ENCODE measurements at places on chromosomes 7 and 10. TPM values are rescaled to one million over a fixed set of nuclear protein-coding genes. Genes with fewer than 3 reads are reported as not detected.

GRCh38 chr10:79246606-79247275 is 100.5 kb upstream of the PPIF start:
- no peak for DNase-seq

GRCh38 chr10:102775935-102776669 is 32.4 kb downstream of the WBP1L start:
- no peak for DNase-seq

DNA sequence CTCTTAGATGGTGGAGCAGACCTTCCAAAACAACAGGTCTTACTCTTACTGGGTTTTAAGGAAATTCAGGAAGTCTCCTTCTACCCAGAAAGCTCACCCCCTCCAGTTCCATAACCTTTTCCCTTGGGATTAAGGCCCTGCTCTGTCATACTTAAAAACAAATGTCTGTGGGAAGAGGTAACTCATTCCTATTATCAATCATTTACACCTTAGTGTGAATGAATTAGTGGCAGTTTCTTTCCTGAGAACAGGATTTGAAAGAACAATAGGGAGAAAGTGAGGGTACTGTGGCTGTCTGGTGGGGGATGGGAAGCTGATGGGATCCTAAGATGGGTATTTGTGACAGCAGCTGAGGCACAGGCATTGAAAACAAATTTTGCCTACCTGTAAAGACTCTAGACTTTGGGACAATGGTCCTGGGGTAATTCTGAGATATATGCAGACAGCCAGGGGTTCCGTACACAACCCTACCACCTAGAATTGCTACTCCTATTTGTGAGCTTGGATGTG is 22.2 kb upstream of the PDLIM1 start:
- no peak for DNase-seq

GIMAP1 gene
- 2.3 TPM for total RNA-seq

- DNase-seq: no peak
Observed at GRCh38 chr7:44449584-44449928, 40.9 kb downstream of the NUDCD3 start.

PLPP4 gene
- 0.75 TPM for total RNA-seq

NPSR1 gene
- not detected for total RNA-seq

MGAM2 gene
- total RNA-seq: 0.59 TPM

- DNase-seq: no peak
Observed at GRCh38 chr7:155327590-155328320, 30.1 kb downstream of the INSIG1 start.

- DNase-seq: no peak
Observed at GRCh38 chr10:76632767-76633051, 1004.9 kb downstream of the KCNMA1 start.

DNA sequence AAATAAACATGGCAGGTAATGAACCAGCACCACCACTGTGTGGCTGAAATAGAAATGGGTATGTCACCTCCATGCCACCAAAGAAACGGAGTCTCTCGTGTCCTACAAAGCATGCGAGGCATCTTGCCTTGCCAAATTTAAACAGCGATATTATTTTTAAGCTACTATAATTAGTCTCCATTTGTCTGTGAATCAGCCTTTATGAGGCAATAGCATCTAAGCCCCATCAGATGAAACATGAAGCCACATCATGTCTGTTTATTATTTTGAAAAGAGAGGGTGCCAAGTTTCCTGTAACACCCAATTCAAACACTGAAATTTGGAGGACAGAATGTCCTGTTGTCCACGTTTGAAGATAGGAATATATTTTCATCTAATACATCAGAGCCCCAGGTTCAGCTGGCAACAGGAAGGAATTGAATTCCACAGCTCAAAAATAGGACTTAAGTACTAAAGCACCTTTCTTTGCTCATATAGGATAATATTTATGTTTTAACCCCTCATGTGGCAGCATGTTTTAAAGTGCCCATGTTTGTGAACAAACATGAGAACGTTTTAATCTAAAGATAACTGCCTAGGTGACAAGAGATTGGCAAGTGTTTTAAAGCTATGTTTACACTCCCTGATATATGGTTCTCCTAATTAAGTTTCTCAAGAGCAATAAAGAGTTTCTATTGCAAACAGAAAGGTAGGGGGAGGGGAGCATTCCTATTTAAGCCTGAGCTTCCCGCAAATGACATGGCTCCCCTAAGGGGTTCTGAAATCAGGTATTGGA is 86.8 kb downstream of the SORBS1 start:
- DNase-seq: no peak

DNA sequence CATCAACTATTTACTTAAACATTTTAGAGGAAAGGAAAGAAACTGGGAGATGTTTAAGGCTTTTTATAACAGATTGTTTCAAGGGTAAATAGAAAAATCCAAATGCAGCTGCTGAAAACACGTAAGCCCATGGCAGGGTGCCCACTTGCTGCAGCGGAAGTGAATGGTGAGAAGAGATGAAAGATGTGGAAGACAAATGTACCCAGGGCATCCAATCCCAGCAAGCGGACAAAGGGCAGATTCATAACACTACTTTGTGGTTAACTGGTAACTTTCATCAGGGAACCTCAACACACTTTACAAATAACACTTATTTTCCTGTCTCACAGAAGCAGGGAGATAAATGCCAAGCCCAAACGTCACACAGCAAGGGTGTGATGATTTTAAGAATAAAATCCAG is 358.4 kb downstream of the KCNMA1 start:
- no peak for DNase-seq

NEBL gene
- 1.8 TPM for total RNA-seq

- no peak for DNase-seq
Observed at GRCh38 chr7:141671705-141672496, 30.1 kb downstream of the DENND11 start.

Measured in liver (tissue), 10 donors.